ENCODE measurements at places on chromosomes 6 and 20.

GRCh38 chr6:38943964-38944363 is 104.6 kb upstream of the GLP1R start:
- DNase-seq = no peak

- DNase-seq = no peak
Measured at GRCh38 chr6:148306286-148306685, 36.4 kb upstream of the SASH1 start.

DNA sequence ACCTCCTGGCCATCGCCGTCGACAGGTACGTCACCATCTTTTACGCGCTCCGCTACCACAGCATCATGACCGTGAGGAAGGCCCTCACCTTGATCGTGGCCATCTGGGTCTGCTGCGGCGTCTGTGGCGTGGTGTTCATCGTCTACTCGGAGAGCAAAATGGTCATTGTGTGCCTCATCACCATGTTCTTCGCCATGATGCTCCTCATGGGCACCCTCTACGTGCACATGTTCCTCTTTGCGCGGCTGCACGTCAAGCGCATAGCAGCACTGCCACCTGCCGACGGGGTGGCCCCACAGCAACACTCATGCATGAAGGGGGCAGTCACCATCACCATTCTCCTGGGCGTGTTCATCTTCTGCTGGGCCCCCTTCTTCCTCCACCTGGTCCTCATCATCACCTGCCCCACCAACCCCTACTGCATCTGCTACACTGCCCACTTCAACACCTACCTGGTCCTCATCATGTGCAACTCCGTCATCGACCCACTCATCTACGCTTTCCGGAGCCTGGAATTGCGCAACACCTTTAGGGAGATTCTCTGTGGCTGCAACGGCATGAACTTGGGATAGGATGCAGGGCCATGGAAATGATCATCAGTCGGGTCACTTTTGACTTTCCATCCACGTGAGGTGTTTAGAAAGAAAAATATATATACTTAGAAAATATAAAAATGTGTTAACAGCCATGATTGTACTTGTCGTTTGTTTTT is 868 bp downstream of the MC3R start:
- DNase-seq = no peak

DNA sequence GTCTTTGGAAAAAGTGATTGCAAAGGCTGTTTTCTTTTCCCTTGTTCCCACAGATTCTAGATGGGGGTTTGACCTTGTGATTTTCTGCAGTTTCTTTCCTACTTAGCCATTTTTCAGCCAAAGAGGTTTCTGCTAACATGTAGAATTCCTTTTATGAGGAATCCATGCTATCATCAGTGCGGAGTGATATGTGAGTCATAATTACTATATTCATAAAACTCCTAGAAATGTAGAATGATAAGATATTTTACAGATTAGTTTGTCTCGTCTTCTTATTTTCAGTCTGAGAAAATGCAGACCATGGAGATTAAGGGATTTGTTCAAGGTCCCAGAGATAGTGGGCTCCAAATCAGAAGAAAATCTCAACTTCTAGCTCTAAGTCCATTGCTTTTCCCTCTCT is 98.6 kb downstream of the KCNQ5 start:
- DNase-seq = no peak

DNA sequence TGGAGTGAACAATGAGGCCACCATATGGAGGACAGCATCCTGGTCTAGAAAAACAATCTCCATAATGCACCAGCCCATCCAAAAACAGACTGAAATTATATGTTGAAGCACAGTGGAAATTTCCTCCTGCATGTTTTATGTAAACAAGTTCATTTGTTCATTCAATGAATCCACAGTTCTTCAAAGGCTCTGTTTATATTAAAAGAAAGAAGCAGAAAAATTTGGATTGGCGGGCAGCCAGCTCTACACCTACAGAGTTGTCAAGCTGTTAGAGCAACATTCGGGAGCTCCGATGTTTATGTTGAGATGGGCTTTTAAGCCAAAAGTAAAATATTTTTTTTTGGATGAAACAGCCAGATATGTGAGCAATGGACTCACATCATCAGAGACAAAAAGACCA is 395.3 kb upstream of the SULF2 start:
- DNase-seq = no peak

DNA sequence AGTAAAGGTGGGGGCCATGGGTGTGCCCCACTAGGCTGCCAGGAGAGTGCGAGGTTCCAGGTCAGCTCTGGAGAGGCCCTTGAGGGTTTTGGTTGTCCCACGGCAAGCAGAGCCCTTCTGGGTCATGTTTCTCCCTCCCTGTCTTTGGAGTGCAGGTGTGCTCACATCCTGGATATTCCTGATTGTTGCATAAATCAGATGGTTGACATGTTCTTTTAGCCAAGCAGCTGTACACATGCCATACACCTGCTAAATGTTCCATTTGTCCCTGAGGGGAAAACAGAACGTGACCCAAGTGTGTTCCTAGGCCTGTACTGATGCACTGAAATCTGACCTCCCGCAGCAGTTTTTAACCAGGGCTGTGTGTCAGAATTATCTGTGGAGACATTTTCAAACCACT is 77.5 kb upstream of the BEND3 start:
- DNase-seq = no peak

GRCh38 chr6:13304580-13305260 is 23.6 kb downstream of the TBC1D7 start:
- DNase-seq = no peak

DNA sequence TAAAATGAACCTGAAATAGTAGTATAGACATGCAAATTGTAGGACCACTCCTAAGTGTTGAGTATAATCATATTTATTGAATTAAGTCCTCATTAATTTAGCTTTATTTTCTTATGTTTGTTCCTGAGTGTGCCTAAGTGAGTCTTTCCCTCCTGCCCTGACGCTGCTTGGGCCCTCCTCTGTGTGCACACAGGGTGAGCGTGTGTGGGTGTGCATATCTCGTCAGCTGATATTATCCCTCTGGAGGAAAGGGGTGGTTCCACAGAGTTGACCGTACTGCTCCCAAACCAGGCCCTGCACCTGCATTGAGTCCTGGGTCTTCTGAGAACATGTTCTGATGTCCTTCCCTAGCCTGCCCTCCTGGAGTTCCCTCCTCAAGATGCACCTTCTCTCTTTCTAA is 28.0 kb downstream of the TULP4 start:
- no peak for DNase-seq
